Neural progenitor cell (in vitro differentiated cells): ENCODE measurements at places on chromosomes 13 and 19.

DNA sequence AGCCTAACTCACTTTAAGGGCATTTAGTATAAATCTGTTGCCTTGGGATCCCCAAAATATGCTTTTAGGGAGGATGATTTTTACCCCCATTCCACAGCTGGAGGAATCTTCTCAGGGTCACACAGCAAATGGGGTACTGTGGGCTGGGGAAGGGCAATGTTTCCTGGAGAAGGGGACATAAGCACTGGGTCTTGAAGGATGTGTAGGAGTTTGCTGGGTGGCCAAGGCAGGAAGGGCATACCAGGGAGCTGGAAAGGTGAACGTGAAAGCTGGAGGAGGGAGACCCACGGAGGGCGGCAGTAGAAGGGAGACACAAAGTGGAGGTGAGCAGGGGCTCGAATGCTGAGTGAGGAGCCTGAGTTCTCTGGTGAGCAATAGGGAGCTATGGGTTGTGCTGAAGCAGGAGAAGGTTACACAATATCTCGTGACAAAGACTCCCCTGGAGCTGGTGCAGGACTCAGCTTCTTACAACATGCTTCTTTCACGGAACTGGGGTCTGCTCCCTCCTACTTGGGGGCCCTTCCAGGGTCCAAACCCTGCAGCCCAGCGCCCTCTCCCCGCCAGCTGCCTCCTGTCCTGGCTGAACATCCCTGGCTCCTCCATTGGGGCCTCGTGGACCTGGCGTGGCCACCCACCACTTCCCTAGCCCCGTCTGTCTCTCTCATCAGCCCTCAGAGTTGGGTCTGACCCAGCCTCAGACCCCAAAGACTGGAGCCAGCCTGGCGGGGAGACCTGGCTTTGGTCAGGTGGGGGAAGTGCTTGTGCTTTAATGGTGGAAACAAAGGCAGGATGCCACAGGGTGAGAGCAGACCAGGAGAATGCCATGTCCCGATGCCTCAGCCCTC is 11.1 kb downstream of the CILP2 start:
- DNase-seq, result no peak

GRCh38 chr13:52738719-52739467 is 727 bp downstream of the CNMD start:
- DNase-seq, result peak; percentile 87

- no peak for DNase-seq
Observed at GRCh38 chr13:75704194-75704926, 68.2 kb downstream of the LMO7 start.

- no peak for DNase-seq
Observed at GRCh38 chr19:35612224-35612558, 344 bp upstream of the HAUS5 start.

GRCh38 chr13:79585033-79585432 is 104.1 kb downstream of the NDFIP2 start:
- DNase-seq, result no peak

- no peak for DNase-seq
Observed at GRCh38 chr19:4077800-4078684, 11.3 kb upstream of the ZBTB7A start.

DNA sequence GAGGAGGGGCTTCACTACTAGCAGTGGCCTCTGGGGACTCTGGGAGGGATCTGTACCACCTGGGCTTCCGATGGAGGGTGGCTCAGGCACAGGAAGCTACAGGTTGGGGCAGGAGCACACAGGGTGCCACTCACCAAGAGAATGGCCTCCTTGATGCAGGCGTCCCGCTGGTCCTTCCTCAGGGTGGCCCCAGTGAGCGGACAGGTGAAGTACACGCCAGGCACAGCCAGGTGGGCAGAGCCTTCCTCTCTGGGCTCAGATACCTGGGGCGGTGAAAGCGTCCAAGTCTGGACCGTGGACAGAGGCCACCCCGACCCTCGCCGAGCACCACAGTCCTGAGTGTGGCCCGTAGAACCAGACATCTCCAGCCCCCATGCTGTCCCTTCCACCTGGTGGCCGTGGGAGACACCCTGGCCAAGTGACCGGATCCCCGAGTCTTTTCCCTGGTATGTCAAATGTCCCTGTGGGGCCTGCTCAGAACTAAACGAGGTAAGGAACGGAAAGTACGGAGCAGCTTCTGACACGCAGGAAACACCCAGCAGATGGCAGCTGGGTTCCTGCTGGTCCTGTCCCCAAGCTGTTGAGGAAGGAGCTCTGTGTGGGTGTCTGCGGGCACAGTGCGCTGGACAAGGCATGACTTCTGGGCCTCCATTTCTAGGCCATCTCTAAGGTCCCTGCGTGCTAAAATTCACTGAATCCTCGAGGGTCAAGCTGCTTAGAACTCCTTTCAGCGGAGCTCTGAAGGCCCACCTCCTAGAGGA is 5.2 kb downstream of the UBXN6 start:
- DNase-seq, result no peak

DNA sequence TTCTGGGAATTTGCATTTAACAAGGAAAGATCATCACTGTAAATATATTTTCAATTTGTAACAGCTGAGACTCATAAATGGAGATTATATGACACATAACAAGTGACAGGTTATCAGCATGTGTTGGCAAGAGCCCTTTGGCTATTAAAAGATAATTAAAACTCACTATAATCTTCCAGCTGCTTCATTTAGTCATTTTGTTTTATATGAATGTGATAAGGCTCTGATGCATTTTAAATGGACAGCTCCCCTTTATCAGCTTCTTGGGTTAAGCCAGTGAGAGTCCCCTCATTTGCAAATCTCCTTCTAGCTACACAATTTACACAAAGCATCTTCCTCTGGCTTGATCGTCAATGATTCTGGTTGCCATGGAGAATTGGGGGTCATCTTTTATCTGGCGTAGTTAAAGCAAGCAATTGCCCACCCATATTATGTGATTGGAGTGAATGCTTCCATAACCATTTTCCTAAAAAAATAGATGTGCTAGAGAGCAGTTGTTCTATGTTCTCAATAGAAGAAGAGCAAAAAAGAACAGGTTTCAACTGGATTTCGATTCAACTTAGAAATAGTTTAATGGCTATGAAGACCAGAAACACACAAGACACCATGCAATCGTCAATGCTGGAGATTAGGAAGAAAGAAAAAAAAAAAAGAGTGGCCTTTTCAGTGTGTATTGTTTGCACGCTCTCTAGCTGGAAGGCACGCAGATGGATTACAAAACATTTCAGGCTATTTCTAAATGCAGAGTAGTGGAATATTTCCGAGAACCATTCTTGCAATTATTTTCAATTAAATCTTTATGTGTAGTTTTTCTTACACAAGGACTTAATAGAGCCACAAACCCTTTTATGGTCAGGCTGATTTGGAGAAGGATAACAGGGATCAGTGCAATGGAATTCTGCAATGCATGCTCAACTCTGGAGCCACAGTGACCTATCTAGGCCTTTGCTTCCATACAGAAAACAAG is 27.4 kb downstream of the STARD13 start:
- DNase-seq, result no peak

DNA sequence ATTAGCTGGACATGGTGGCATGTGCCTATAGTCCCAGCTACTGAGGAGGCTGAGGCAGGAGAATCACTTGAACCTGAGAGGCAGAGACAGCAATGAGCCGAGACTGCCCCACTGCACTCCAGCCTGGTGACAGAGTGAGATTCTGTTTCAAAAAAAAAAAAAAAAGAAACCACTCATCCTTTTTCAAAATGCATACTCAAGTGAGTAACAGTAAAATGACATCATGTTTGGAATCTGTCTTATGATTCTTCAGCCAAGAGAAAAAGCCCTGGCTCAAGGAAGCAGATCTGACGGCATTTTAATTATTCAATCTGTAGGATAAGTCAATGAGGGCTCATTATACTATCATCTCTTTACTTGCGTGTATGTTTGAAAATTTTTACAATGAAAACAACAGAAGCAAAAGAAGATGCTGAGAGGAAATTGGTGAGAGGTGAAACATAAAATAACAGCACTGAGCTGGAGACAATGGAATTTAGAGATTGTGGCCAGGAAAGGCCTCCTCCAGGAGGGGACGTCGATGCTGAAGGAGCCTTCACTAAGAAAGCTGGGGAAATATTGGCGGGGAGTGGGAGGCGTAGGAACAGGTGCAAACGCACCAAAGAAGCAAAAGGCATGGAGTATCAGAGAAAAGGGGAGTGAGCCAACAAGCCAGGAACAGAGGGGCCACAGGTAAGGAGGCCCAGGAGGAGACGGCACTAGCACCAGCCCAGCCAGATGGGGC is 12.9 kb upstream of the CCNE1 start:
- DNase-seq, result no peak

DNA sequence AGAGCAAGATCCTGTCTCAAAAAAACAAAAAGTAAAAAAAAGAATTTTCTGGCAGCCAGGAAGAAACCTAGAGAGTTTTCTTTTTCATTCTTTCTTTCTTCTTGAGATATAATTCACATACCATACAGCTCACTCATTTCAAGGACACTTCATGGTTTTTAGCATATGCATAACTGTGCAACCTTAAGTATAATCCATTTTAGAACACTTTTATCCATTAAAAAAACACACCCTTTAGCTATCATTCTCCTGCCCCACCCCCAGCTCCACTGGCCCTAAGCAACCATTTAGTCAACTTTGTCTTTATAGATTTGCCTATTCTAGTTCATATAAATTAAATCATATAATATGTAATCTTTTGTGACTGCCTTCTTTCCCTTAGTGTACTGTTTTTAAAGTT is 8.1 kb upstream of the IPO5 start:
- DNase-seq, result no peak

- DNase-seq, result peak; percentile 97
Observed at GRCh38 chr19:5903624-5904351, at the start of gene NDUFA11. Gene NDUFA11, minus strand, starts transcription at chr19:5903790. Its CDS starts 82 bp downstream, at chr19:5903708.

DNA sequence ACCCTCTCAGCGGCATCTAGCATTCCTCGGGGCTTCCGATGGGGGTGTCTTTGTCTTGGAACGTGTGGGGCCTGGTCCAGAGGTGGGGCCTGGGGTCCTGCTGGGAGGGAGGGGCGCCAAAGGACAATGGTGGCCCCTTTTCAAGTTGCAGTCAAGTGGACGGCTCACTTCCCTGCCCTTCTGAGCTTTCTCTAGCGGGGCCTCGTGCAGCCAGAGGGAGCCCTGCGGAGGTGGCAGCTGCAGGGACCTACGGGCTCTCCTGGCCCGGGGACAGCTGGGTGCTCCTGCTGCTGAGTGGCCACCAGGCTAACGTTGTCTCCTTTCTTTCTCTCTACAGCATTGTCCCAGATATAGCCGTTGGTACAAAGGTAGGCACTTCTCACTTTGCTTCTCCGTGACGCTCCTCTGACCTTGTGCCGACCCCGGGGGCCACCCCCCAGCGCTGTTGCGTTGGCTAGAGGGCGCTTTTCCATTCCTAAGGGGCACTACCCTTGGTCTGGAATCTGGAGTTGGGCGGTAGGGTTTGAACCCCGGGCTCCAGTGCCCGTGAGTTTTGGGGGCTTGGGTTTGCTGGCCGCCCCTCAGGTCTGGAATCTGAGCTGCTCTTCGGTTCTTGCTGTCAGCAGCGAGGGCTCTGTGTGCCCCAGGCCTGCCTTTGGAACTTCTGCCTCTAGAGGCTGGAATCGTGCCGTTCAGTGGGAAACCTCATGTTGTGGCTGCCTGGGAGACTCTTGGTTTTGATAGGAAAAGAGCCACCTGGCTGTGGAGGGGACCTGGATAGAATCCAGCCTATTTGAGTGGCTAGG is 2.0 kb downstream of the PTBP1 start:
- DNase-seq, result peak; percentile 79

GRCh38 chr13:24613755-24614154 is 66.5 kb upstream of the ATP12A start:
- no peak for DNase-seq

DNA sequence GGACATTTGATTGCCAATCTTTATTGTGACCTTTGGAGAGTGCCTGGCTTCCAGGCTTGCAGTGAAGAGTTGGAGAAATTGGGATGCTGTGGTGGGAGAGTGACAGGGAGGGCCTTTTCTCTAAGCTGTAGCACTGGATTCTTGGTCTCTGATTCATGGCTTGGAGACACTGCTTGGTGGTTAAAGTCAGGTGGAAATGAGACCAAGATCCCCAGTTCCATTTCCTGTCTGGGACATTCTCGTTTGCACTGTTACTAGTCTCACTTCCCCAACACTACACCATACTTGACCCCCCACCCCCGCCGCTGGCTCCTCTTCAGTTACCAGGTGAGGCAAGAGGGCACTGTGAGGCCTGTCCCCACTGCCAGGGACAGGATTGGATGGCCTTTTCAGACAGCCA is 2.9 kb downstream of the SUPT5H start:
- no peak for DNase-seq

- DNase-seq, result no peak
Observed at GRCh38 chr13:99012539-99012938, 34.7 kb upstream of the DOCK9 start.

DNA sequence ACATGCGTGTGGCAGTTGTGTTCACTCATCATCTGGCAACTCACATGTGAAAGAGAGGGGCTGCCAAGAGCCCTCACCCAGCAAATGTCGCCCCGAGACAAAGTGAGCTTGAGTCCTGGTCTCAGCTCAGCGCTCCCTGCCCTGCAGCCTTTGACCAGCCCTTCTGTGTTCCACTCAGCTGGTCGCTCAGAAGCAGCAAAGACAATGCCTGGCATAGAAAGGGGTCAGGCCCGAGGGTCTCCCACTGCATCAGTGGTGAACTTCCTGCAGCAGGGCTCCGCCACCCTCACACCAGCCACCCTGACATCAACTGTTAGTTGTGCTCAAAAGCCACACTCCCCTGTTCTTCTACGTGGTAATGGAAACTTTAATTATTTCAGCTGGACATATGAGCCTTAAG is 68.0 kb downstream of the SLC7A1 start:
- no peak for DNase-seq

- no peak for DNase-seq
Observed at GRCh38 chr13:88450515-88450914, 779.3 kb downstream of the SLITRK5 start.

- no peak for DNase-seq
Observed at GRCh38 chr19:12687496-12688196, at the start of gene GNG14. Gene GNG14, plus strand, starts transcription at chr19:12687998. Its CDS starts 51 bp downstream, at chr19:12688049.

DNA sequence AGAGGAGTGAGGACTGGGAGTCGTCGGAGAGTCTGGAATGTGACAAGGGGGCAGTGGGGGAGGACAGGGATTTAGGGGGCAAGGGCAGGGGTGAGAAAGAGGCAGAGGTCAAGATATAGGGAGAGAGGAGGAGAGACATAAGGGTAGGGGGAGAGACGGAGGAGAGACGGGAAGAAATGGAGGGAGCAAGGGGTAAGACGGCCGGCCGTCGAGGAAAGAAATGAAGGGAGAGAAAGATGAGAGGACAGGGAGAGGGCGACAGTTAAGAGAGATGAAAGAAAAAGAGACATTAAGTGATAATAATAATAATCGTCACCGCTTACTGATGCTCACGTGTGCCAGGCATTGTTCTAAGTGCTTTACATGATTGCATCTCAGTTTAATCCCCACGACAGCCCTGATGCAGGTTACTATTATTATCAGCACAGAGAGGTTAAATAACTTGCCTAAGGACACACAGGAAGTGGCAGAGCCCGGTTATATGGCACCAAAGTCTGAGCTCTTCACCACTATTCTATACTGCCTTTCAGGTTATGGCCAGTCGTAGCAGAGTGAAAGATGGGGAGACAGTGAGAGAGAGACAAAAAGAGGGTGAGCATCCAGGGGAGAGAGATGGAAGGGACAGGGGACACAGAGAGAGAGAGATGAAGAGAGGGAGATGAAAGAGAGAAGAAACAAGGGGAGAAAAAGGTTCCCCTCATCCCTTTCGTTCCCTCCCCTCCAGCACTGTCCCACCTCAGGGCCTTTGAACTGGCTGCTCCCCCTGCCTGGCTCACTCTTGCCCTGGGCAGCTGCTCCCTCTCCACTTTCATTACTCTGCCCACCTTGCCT is 13.6 kb downstream of the C19orf81 start:
- DNase-seq, result no peak
